ENCODE measurements at places on chromosomes 4 and X. TPM values are rescaled to one million over a fixed set of nuclear protein-coding genes. Genes with fewer than 3 reads are reported as not detected.

The GAGE2A gene
- total RNA-seq, result not detected

The GAGE12J gene
- not detected for total RNA-seq

The HMGN5 gene
- 0.92 TPM for total RNA-seq

The NPFFR2 gene
- total RNA-seq, result not detected

The MAGEB10 gene
- not detected for total RNA-seq

The TSR2 gene
- 38.7 TPM for total RNA-seq

The POF1B gene
- total RNA-seq, result not detected

The UGT2A3 gene
- not detected for total RNA-seq

The ASMT gene
- total RNA-seq, result 0.49 TPM

The GPC4 gene
- total RNA-seq, result not detected

The BMP3 gene
- not detected for total RNA-seq

The GAGE12D gene
- not detected for total RNA-seq

The CRMP1 gene
- not detected for total RNA-seq

The CPZ gene
- total RNA-seq, result not detected

The DCAF4L1 gene
- total RNA-seq, result not detected

The RIBC1 gene
- 1.5 TPM for total RNA-seq

The PPA2 gene
- 36.4 TPM for total RNA-seq

The CT45A2 gene
- not detected for total RNA-seq
